ENCODE measurements at places on chromosomes 1 and 21.
A peak's percentile ranks its signal among the peaks of the same experiment; 100 is the strongest.

- no peak for DNase-seq
Measured at GRCh38 chr1:145983206-145983675, 13.1 kb downstream of the TXNIP start.

- peak; percentile 36 for DNase-seq
Measured at GRCh38 chr1:47031059-47031458, 7.6 kb downstream of the CYP4X1 start.

- DNase-seq: no peak
Measured at GRCh38 chr1:170210142-170210541, 64.4 kb downstream of the NTMT2 start.

DNA sequence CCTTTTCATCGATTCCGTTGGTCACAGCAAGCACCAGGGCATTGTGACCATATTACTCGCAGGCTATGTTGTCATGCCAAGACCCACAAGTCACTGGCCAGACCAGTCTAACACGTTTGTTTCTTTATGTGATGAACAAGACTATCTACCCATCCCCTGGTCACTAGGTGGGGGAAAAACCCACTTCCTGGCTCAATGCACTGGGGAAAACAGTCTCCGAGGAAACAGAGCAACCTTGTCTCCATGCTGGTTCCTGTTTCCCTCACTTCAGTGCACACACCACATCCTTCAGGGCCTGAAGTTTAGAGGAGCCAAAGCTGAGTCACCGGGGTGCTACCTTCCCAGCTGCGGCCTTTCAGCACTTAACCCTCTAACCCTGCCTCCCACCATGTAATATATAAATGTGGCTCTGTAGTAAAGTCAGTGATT lies 20.9 kb downstream of the ERICH3 start:
- DNase-seq: peak; percentile 79

GRCh38 chr1:22471078-22471477 lies 19.4 kb downstream of the ZBTB40 start:
- DNase-seq: no peak

DNA sequence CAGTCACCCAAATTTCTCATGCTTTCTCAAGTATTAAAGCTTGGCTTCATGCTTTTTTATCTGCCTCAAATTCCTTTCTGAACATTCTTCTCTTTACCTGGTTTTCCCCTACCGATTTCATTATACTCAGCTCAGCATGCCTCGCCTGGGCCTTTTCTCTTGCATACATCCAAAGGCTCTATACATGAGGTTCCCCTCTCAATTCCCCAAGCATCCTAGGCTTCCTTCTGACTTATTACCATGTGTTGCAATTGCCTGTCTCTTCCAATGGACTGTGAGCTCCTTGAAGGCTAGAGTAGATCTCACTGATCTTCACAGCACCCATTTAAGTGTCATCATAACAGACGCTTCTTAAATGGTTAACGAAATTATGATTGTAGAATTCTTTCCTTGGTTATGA lies 24.1 kb upstream of the CYP4A22 start:
- no peak for DNase-seq

- DNase-seq: no peak
Measured at GRCh38 chr1:209659909-209660308, 7.7 kb upstream of the LAMB3 start.

DNA sequence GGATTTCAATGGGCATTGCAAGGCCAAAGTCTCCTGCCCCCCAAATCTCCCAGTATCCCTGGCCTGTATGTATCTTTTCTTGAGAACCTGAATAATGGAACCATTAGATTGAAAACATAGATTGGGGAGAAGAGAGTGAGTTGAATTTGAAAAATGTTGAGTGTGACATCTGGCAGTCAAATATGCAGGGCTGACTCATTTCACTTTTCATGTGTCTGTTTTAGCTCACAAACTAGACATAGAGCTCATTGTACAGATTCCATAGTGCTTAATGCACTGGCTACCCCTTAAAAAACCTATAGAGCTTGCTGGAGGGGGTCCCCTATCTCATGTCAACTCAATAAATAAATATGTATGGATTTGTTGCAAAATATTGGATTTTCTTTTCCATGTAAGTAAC lies 30.8 kb downstream of the DDR2 start:
- no peak for DNase-seq

DNA sequence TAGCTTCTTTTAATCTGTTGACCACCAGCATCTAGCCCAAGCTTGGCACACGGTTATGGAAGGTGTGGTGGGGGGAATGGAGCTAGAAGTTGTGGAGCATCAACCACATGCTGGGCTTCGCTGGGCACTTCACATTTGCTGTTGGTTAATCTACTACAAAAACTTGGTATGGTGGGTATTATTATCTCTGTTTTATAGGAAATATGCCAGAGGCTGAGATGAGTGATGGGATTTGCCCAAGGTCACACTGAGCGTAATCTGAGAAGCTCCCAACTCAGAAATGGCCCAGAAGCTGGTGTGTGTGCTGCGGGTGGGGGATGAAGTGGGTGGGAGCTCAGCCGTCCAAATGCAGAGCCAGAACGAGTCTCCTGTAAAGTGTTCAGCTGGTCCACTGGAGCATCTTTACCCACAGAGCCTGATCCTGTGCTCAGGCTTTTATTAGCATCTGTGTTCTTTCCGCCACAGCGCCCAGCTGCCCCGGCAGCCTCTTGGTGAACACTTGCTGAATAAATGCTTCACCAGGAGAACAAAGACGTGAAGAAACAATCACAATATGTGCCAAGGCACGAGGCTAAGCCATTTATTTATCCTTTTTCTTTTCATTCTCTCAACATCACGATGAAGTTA lies 98.6 kb upstream of the JUN start:
- no peak for DNase-seq
